ENCODE measurements at places on chromosomes 3 and 15.

- no peak for DNase-seq
Observed at GRCh38 chr15:31510057-31510456, 183.4 kb downstream of the KLF13 start.

DNA sequence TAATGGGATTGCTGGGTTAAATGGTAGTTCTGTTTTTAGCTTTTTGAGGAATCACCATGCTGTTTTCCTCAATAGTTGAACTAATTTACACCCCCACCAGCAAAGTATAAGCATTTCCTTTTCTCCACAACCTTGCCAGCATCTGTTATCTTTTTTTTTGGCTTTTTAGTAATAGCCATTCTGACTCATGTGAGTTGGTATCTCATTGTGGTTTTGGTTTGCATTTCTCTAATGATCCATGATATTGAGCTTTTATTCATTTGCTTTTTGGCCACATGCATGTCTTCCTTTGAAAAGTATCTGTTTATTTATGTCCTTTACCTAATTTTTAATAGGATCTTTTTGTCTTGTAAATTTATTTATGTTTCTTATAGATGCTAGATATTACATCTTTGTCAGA is 288.2 kb downstream of the EPHA6 start:
- DNase-seq = no peak

GRCh38 chr15:68612503-68612902 is 33.7 kb downstream of the CORO2B start:
- no peak for DNase-seq

DNA sequence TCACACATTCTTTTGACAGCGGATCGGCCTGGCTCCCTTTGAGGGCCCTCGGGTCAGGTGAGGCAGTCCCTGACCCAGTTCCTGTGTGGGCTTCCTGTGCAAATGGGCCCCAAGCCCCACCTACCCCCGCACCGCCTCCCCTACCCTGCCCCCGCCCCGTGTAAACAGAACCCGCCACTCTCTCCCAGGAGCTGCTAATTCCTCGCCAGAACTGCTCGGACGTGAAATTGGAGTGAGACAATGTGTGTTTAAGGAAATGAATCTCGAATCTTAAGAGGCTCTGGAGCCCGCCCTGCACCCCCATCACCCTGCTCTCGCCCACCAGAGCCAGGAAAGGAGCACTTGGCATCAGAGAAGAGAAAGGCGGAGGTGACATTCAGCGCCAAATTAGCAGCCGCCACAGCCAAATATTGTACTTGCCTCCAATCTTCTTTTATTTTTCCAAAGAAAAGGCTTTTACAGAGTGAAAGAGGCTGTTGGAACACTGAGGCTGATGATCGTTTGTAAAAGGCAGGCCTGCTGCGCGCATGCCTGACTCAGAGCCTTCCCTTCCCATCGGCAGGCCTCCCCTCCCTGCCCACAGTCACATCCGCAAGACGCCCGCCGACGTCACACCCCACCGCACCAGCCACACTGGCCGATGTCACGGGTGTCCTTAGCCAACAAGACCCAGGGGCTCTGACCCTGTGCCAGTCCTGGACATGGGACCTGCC is 53.1 kb downstream of the CACNA2D2 start:
- peak; percentile 25 for DNase-seq

DNA sequence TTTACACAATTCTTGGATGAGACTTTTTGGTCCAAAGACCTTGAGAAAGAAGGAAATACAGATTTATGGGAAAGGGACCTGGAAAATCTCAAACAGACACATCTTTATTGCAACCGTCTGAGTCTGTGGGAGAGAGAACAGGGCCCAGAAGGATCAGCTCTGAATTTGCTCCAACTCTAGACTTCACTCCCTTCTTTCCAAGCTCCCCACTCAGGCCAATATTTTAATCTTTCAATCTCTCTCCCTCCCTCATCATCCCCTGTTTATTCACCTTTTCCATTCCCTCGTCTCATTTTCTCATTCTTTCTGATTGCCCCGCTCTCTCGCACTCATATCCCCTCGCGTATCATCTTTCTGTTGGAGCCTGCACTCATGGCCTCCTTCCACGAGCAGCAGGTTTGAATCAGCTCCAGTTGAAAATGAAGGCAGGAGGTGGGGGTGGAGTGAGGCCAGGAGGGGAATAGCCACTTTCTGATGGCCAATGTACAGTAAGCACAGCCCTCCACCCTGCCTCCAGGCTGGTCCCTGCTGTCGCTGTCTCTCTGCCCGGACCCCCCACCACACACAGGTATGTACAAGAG is 63.6 kb upstream of the BOC start:
- no peak for DNase-seq

DNA sequence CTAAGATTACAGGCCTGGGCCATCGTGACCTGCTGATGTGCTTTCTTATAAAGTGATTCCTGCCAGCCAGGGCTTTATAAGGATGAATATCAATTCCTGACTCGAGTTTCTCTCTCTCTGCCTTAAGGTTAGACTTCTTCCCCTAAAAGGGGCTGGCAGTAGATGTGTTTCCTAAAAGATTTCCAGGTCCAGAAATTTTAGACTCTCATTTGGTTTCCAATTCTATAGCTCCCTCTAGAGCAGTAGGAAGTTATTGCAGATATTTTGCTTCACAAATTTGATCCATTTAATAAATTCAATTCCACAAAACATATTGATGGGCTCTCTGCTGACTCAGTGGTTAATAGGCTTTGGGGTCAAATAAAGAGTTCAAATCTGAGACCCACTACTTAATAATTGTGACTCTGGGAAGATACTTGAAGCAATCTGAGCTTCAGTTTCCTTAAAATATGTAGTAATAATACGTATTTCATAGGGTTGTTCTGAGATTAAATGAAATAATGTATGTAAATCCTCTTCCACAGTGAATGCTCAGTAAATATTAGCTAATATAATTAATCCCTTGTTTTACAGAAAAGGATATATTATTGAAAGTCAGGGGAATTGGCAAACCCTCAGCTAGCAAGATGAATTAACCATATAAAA is 2.1 kb downstream of the TRIM69 start:
- DNase-seq = no peak

DNA sequence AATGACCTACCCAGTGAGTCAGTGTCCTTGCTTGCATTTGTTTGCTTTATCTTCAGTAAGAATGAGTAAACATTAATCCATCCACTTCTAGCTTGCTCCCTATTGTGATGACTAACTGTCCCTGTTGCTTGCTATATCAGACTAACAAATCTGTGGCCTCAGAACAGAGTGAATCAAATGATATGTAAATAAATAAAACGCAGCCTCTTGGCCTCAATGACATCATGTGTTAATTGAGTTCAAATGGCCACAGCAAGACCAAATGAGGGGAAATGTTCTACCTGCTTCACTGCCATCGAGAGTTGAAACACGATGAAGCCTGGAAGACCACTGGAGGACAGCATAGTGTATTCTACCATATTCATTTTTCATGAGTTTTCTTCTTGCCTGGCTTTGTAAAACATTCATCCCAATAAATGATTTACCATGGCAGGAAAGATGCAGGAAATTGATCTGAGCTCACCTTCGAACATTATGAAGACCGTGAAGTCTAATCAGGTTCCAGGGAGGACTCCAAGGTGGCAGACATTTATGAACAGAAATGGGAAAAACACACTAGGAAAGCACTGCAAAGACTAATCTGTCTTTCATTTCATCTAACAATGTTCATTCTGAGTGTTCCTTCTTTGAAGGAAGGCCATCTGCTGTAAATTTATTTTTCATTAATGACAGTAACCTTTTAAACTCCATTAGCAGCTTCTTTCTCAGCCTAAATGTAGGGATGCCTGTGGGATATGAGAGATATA is 1144.5 kb downstream of the TUSC7 start:
- DNase-seq = no peak

- no peak for DNase-seq
Observed at GRCh38 chr3:189304465-189305351, 132.9 kb downstream of the TPRG1 start.

DNA sequence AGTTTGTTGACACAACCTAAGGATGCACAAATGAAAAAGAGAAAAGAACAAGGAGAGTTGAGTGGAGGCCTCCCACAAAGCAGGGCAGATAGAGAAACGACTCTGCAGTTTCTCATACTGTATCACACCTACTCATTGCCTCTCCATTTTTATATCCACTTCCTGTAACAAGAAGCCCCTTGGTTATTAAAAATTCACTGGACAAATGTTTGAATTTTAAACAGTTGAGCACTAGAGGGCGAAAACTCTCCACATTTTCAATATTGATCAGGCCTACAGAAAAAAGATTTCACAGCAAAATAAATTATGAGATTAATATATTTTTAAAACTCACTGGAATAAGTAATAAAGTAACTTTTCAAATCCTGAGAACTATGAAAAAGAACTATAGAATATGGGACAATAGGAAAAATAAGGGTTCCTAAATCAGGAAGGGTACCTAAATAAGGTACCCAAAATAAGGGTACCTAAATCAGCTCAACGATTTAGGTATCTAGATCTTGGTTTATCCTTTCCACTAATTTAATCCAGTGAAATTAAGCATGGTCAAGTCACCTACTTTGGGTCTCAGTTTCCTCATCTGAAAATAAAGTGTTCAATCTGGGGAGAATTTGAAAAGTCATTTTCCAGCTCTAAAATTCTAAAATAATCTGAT is 47.0 kb upstream of the PPIB start:
- DNase-seq = no peak

- no peak for DNase-seq
Observed at GRCh38 chr3:127803619-127804018, 18.7 kb downstream of the MGLL start.

DNA sequence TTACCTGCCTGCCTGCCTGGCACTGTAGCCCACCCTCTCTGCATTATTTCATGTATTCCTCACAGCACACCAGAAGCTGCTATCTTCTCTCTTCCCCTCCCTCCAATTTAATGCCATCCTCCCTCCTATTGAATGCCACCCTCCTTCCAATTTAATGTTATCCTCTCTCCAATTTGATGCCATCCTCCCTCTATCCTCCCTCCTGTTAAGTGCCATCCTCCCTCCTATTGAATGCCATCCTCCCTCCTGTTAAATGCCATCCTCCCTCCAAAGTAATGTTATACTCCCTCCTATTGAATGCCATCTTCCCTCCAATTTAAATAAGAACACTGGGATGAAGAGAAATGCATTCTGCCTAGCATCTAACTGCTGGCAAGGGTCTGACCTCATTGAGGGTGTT is 11.1 kb downstream of the ATP10A start:
- DNase-seq = no peak

DNA sequence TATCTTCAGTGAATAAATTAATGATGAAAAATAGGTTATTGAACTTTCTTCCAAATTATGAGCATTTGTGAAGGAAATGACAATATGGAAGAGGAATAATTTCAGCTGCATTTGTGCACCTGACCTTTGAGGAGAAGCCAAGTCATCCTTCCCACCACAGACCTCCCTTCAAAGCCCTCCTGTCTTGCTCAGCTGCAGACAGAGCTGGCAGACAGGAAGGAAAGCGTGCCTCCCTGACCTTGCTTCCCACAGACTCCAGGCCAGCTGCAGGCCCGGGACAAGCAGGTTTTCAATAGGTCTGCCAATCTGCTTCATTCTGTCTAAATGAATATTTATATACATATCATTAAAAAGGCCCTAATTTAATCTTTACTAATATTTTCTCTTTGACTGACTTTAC is 152.9 kb upstream of the RBMS3 start:
- DNase-seq = no peak

- DNase-seq = no peak
Observed at GRCh38 chr3:156050918-156051317, 69.5 kb upstream of the KCNAB1 start.

GRCh38 chr3:87979527-87979926 is 79.3 kb downstream of the CGGBP1 start:
- DNase-seq = no peak

DNA sequence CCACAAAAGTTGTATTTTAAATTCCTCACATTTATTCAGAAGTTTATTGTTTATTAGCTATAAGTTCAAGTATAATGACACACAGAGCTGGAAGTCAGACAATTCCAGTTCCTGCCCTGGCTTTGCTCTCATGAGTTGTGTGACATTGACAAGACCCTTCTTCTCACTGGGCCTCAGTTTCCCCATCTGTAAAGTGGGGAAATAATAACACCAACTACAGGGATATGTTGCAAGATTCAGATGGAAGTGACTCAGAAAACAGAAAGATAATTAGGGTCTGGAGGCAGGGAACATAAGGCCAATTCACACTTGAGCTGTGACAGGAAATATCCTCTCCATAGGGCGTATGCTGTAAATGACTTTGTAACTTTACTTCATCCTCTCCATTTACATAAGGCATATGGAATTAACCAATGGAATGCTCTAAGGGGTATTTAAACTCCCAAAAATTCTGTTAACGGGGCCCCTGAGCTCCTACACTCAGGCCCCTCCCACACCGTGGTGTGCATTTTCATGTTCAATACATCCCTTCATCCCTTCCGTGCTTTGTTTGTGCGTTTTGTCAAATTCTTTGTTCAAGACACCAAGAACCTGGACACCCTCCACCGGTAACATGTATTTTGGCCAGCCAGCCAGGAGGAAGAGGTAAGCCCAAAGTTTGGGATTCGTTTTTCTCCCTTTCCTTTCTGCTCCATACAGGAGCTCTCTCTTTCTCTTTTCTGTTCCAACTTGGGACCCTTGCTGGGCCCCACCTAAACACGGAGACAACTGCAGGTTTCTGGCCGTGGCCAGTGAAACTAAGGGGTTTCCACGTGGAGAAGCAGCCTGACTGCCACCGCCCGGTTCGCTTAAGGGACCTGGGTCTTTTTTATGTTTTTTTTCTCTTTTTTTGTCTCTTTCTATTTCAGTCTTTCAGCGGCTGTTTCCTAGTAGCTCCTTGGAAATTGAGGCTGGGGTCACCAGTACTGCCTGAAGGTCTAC is 16.9 kb downstream of the CYP11A1 start:
- no peak for DNase-seq

DNA sequence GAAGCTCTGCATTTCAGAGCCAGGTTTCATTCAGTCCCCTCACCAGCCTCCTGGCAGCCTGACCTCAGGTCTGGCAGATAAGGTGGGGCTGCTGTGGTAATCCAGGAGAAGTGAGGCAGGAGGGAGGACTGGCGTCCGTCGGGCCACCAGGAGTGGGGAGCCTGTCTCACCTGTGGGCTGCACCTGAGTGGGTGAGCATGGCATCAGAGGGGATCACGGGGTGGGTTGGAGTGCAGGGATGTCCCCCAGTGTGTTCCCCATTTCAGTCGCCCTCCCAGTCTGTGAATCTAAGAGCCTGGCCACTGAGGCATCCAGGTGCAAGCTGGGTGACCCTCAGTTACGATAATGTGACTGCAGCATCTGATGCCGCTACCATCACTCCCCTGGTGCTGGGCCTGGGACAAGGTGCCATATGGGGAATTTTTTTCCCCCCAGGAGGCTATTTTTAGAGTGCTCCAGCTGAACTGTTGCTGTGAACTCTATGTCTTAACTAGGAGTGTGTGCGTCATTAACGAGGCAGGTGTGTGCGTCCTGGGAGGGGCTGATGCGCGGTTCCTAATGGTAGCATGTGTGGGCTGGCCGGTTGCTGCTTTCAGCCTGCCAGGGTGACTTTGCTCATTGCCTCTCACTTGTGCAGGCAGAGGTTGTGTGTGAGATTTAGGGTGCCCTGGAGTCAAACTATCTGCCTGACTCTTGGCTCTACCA is 165.2 kb downstream of the SLCO3A1 start:
- no peak for DNase-seq

- DNase-seq = no peak
Observed at GRCh38 chr15:51496246-51496645, 126.3 kb downstream of the DMXL2 start.

GRCh38 chr3:57557085-57557537 is 1.0 kb downstream of the PDE12 start:
- no peak for DNase-seq

All from activated T-helper 1 cell treated with anti-CD3 and anti-CD28 coated beads, Interleukin-2, amount 50 U/mL, for 16 hours (primary cell).